ENCODE measurements at places on chromosomes 7 and 10.

DNA sequence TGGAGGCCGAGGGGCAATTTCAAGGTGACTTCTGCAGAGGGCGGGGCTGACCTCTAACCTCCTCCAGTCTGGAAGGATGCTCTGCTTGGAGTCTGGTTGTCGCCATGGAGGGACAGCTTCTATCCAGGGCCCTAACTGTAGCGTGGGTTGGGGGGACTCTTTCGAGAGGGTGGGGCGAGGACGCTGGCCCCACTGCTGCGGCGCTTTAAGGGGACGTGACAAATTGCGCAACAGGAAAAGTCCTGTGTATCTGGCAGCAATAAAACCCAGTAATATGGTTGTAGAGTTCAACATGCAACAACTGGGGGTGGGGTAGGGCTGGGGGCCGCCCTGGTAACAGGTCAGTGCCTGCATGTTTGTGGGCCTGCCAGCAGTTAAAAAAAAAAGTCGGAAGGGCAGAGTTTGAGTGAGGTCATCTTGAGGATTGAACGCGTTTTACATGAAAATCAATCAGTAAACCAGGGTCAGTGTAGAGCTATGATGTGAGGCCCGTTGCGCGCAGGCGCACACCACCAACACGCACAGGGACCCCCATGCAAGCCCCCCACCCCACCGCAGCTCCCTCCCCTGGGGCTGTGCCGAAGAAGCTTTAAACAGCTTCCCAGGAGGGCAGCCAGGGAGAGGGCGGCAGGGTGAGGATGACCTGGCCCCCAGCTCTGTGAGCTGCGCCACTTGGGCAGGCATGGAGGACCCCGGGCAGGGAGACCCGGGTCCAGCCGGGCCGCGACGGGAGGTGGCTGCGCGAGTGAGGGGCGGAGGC lies 4.3 kb downstream of the SHH start:
- no peak for DNase-seq

DNA sequence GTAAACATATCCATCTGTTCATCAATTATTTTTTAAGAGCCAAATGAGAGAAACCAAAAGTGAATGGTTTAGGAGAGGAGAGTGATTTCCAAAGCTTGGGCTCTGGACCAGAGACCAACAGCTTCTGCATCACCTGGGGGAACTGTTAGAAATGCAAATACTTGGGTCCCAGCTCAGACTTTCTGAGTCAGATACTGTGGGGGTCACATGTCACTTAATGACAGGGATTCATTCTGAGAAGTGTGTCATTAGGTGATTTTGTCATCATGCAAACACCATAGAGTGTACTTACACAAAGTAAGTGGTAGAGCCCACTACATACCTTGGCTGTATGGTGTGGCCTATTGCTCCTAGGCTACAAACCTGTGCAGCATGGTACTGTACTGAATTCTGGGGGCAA lies 128.5 kb upstream of the PRR15 start:
- no peak for DNase-seq

DNA sequence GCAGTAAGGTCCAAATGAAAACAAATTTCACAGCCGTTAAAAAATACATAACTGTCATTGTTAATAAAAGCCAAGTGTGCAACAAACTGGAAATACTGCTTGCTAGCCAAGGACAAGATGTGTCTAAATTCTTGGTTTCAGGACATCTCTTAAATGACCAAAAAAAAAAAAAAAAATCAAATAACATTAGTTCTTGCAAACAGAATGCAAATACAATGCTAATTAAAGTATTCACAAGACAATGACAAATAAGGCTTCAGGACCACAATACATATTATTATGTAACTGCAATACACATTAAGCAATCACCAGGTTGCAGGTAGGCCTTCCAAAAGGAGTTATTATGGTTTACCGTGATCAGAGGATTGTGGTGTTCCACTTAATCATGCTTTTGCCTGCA lies 3.6 kb downstream of the ARHGAP21 start:
- DNase-seq: no peak

- no peak for DNase-seq
These were observed 59.0 kb upstream of the TAS2R16 start for GRCh38 chr7:123054357-123055133.

GRCh38 chr7:22786290-22786932 lies 36.2 kb downstream of the TOMM7 start:
- no peak for DNase-seq

- no peak for DNase-seq
These were observed 6.9 kb upstream of the BAG3 start for GRCh38 chr10:119644205-119644814.

GRCh38 chr7:35848725-35849124 lies 47.9 kb downstream of the SEPTIN7 start:
- DNase-seq: no peak

- no peak for DNase-seq
These were observed 139.9 kb downstream of the TNS3 start for GRCh38 chr7:47441796-47442604.

- no peak for DNase-seq
These were observed 182.8 kb upstream of the PHYHIPL start for GRCh38 chr10:58993480-58994221.

- DNase-seq: no peak
These were observed 344.1 kb downstream of the PHF14 start for GRCh38 chr7:11317766-11318165.

GRCh38 chr10:72483471-72483870 lies 128.8 kb upstream of the DNAJB12 start:
- no peak for DNase-seq

GRCh38 chr10:104894681-104895080 lies 253.6 kb downstream of the SORCS3 start:
- DNase-seq: no peak

GRCh38 chr10:92801978-92802872 lies 46.1 kb upstream of the EXOC6 start:
- DNase-seq: no peak

DNA sequence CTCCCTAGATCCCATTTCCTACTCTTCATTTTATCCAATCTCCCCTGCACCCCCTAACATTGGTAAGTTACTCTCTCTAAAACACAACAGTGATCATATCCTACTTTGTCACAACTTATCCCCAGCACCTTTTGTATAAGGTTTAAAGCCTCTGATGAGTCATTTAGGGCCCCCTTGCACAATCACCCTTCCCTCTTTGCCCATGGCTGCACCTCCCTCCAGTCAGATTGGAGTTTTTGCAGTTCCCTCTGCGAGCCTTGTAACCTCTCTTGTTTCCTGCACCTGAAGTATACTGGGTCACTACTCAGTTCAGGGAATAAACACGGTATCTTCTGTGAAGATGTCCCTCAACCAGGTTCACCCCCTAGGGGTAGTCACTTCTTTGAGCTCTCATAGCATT lies 55.9 kb upstream of the ADRB1 start:
- DNase-seq: no peak

GRCh38 chr10:132964231-132964630 lies 21.9 kb upstream of the CFAP46 start:
- no peak for DNase-seq

- no peak for DNase-seq
These were observed 506.2 kb upstream of the ZWINT start for GRCh38 chr10:56867236-56867635.
